ENCODE measurements at places on chromosomes 3 and 15.

GRCh38 chr3:1406250-1406649 lies 313.4 kb downstream of the CNTN6 start:
- DNase-seq, result no peak

GRCh38 chr15:100008258-100008657 lies 275.0 kb upstream of the LYSMD4 start:
- DNase-seq, result no peak

DNA sequence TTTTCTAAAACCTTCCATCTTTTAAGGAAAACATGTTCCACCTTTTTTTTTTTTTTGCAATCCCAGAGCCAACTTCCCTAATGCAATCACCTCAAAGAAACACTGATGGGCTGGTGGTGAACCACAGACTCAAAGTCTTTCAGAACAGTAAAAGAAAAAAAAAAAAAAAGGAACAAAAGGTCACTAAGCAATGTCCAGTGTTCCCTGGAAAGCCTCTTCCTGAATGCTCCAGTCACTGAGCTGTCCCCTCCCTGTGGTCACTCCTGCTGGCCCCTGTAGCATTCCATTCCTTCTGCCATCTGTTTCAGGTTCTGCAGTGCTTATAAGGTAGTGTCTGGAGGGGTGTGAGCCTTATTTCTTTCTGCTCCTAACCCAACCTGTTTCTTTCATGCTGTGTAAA lies 53.3 kb downstream of the AAGAB start:
- no peak for DNase-seq

GRCh38 chr3:139523718-139524117 lies 15.8 kb downstream of the RBP1 start:
- DNase-seq, result no peak

- DNase-seq, result no peak
These were observed 168.3 kb upstream of the SEMA6D start for GRCh38 chr15:47548986-47549385.

DNA sequence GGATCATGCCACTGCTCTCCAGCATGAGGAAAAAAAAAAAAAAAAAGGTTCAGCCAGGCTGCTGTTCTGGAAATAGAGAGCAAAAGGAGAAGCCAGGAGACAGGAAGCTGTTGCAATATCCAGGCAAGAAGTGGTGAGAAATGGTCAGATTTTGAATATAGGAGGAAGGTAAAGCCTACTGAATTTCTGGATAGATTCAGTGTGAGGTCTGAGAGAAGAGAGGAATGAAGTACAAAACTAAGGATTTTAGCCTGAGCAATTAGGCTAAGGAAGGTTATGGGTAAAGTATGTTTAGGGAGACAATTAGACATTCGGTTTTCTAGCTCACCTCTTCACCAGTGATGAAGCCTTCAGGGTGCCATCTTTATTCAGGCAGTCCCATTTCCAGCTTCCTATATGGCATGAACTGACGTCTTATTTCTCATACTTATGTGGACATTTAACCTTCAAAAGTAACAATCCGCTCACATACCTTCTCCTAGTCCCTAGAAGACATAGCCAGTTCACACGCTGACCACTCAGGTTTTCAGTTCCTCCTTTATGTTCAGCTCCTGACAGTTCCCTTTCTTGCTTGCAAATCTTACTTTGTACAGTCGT lies 57.2 kb downstream of the KIF9 start:
- no peak for DNase-seq

DNA sequence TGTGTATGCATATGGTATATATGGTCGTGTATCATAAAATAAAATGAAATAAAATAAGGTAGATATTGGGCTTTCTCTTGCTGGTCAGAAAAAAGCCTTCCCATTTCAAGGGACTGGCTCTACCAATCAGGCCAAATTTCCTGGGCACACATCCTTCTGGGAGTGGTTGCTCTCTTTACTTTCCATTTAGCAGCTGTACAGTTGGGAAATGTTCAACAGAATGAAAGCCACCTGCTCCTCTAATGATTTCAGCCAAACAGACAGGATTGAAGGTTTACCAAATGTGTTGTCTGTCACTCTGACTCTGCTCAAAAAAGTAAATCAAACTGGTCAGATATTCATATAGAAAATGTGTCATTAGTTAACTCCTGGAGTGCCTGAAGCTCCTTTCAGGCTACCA lies 380.4 kb downstream of the ROBO2 start:
- no peak for DNase-seq

GRCh38 chr3:113000691-113001090 lies 9.9 kb downstream of the GTPBP8 start:
- no peak for DNase-seq

DNA sequence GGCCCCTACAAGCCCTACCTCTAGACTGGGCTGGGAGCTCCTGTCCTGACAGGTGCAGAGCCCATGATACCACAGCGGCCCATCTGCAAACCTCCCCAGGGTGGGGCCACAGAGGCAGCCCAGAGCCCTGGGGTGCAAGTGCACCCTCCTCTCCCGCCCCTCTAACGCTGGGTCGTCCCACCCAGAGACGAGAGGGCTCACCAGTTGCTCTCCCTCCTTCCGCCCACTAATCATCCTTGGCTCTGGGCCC lies 742 bp downstream of the TNK2 start:
- no peak for DNase-seq

DNA sequence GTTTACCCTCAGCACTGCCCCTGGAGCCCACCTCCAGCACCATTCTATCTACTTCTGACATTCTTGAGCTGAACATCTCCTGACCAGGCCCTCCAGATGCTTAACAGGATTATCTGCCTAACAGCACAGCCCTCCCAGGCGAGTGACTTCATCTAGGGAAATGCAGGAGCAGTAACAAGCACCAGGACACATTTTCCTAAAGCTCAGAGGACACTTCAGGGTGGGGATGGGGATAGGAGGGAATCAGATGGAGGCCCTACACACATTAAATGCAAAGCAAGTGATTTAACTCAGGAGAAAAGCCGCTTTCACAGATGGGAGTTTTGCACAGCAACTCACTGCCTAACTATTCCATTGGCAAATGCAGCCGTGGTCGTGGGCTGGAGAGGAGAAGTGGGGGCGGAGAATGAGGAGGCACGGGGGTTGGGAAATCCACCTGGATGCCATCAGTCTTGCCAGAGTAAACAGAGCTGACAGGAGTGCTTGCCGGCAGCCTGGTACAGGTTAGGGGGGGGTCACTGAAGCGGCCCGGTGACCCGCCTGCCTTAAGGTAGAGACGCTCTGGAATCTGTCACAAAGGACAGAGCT lies 21.3 kb upstream of the BNC1 start:
- DNase-seq, result no peak

- no peak for DNase-seq
These were observed 225.0 kb upstream of the P2RY1 start for GRCh38 chr3:152609891-152610290.
